ENCODE measurements at places on chromosomes 7 and 10.
A peak's percentile ranks its signal among the peaks of the same experiment; 100 is the strongest.

- no peak for DNase-seq
These were observed 124.4 kb downstream of the CLEC2L start for GRCh38 chr7:139647814-139648390.

GRCh38 chr7:68679459-68680234 is 918.6 kb upstream of the AUTS2 start:
- no peak for DNase-seq

- DNase-seq, result no peak
These were observed 393.1 kb downstream of the EXOC4 start for GRCh38 chr7:133645884-133646391.

- DNase-seq, result no peak
These were observed 88.6 kb downstream of the LYZL1 start for GRCh38 chr10:29377333-29377961.

DNA sequence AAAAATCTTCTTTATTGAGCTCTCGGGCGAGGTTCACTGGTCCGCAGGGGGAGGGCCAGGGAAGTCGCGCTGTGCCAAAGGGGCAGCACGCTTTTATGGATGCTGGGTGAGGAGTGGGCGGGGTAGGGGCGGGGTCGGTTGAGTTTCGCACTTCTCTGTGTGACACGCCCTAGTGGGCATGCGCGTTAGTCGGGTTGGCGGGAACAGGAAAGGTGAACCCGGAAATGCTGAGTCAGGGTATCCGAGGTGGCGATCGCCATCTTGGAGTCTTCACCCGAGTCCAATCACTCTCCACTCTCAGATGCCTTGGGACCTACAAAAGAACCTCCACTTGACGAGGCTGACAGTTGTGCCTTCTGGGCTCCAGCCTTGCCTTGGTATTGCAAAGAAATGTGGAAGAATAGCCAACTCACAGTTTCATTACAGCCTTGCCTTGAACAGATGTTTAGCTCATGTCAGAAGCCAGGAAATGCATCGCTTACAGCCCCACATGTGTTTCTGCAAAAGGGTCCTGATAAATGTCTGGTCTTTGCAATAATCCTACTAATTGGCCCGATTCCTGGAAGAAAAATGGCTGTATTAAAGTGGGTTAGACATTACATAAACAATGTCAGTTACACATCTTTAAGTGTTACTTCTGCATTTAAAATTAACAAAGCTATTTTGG is 64.1 kb downstream of the AHR start:
- no peak for DNase-seq

- DNase-seq, result no peak
These were observed 1.2 kb downstream of the HIPK2 start for GRCh38 chr7:139776486-139777132.

GRCh38 chr10:119755446-119755845 is 29.6 kb downstream of the INPP5F start:
- DNase-seq, result no peak

DNA sequence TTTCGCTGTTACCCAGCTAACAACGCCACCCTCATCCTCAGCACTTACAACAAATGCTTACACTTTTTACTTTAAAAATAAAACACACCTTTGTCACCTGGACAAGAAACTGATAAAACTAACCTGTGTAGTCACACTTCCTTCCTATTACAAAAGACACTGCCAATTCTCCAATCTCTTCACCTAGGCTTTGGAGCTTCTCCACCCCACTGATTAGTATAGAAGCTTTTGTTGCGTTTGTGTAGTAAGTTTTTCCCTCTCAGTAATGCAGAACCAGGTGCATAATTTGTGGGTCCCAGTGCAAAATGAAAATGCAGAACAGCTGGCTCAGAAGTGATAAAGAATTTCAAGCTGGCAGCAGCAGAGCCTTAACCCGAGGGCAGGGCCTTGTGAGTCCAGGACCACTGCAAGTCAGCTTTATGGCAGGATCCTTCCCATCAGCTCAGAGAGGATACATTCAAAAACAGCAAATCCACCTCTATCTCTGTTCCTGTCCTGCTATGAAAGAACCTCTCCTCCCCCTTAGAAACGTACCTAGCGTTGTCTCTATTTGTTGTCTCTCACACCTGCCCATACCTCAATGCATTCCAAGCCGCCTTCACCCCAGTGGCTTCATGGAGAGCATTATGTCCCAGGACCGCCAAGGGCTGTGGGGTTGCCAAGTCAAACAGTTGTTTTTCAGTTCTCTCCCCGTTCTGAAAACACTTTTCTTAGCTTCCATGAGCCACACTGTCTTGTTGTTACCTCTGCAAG is 40.3 kb upstream of the EGFR start:
- DNase-seq, result no peak

- DNase-seq, result no peak
These were observed 132.8 kb downstream of the WNT2 start for GRCh38 chr7:117190104-117190503.

GRCh38 chr10:92291921-92292845 is 1.2 kb downstream of the MARCHF5 start:
- DNase-seq, result peak; percentile 5

DNA sequence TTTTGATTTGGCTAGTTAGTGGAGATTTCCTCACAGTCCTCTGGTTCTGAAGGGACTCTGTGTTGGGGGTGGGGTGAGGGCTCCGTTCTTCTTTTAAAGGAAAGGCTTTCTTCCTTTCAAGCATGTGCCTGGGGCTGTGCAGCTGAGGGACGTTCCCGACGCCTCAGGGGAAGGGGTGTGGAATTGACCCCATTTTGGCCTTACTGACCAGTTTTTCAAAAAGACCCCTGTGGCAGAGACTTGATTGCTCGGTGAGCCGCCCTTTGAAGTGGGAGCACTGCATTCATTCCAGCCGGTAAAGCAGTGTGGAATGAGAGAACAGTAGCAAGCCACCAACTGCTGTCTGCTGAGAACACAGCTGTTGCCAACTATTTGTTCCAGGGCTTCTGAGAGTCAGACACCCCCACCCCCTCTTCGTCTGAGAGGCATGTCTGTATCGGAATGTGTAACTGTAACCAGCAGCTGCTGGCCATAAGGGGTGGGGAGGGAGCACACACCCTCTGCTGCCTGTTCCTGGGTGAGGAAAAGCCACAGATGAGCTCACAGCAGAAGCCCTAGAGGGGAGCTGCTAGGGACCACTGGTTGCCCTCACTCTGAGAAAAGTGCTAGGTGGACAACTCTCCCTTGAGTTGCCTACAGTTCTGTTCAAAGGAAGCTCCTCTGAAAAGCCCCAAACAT is 33.2 kb downstream of the WBP1L start:
- DNase-seq, result no peak

DNA sequence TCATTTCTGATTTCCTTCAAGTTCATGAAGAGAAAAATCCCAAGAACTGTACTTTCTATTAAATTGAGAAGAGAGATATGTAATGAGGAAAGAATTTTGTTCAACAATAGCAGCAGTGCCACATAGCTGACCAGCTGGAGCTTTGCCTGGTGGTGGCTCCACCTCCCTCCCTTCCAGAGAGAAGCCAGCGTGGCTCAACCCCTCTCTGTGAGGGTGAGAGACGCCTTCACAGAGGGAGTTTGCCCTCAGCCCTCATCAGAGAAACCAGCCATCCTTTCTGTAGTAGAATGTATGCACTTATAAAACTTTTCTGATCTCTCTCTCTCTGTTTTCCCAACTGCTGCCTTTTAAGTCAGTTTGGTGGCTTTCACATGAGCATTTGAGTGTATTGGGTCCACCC is 20.5 kb upstream of the COL1A2 start:
- no peak for DNase-seq

GRCh38 chr10:10198363-10198762 is 819.3 kb upstream of the CELF2 start:
- DNase-seq, result no peak

Data from NCI-H774 (cell line).